ENCODE measurements at places on chromosomes 7 and 10. TPM values are rescaled to one million over a fixed set of nuclear protein-coding genes. Genes with fewer than 3 reads are reported as not detected.

The NPM3 gene
- 113 TPM for total RNA-seq

The MLXIPL gene
- total RNA-seq: not detected

The TFEC gene
- total RNA-seq: not detected

The NFKB2 gene
- total RNA-seq: 7.4 TPM

The GRM3 gene
- not detected for total RNA-seq

The KCNMA1 gene
- 31.3 TPM for total RNA-seq

The HSPA14 gene
- total RNA-seq: 34.8 TPM

The CYP3A7 gene
- not detected for total RNA-seq

The PHKG1 gene
- total RNA-seq: 0.22 TPM

The PAX4 gene
- total RNA-seq: not detected

The CYP3A5 gene
- not detected for total RNA-seq

DNA sequence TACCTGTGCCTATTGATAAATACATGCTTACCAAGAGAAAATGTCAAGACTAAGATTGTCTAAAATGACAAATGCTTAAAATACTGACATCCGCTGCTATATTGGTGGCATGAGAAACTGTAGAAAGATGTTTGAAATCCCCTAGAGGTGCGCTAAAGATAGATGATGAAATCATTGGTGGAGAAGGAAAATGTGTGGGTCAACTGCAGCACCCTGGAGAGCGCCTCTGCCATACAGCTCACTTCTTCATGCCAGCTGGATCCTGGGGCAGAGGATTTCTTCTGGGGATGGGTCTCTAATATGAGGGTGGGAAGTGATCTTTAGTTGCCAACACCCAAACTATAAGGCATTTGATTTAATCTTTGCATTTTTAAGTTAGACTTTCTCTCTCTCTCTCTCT is 680.4 kb upstream of the POM121L12 start:
- DNase-seq: no peak

GRCh38 chr7:98206451-98207330 is 4.5 kb upstream of the BHLHA15 start:
- DNase-seq: no peak

GRCh38 chr7:95501261-95501832 is 15.6 kb downstream of the ASB4 start:
- DNase-seq: no peak

GRCh38 chr7:96244244-96244991 is 77.5 kb downstream of the SLC25A13 start:
- DNase-seq: no peak

- no peak for DNase-seq
Measured at GRCh38 chr7:120609136-120609753, 248.7 kb downstream of the TSPAN12 start.

- no peak for DNase-seq
Measured at GRCh38 chr7:36034020-36034419, 119.0 kb upstream of the EEPD1 start.

GRCh38 chr10:26797340-26797739 is 63.4 kb downstream of the ABI1 start:
- no peak for DNase-seq

DNA sequence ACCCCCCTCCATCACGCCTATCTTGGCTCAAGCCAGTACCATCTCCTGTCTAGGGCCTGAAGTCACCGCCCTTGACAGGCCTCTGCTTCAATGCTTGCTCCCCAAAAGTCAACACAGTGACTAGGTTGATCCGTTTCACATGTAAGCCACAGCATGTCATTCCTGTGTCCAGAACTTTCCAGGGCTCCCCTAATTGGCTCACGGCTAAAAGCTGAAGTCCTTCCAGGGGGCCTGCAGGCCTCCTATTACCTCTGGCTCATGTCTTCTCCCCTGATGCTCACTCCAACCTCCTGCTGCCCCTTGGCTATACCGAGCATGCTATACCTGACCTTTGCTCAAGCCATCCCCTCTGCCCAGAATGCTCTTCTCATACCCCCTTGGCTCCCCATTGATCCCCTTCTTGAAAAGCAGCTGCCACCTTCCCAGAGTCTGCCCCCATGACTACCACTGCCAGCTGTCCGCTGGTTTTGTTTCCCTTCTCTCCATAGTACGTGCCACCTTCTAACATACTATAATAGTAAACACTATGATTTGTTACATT is 39.1 kb downstream of the CPXM2 start:
- DNase-seq: no peak

- no peak for DNase-seq
Measured at GRCh38 chr10:49484486-49485235, 54.3 kb downstream of the ERCC6 start.

- no peak for DNase-seq
Measured at GRCh38 chr10:85607043-85607695, 759.4 kb downstream of the GRID1 start.

GRCh38 chr7:22443370-22444180 is 56.4 kb downstream of the STEAP1B start:
- no peak for DNase-seq

All from Karpas-422 (cell line).